ENCODE measurements at places on chromosomes 11 and 22.

GRCh38 chr11:2193099-2193887, 21.7 kb upstream of the TH start:
- no peak for DNase-seq

GRCh38 chr11:75096456-75097172, at the start of gene OR2AT4:
Gene OR2AT4 (minus strand): TSS chr11:75096876.
- no peak for DNase-seq

GRCh38 chr22:49100773-49101172, 726.9 kb downstream of the BRD1 start:
- no peak for DNase-seq

- no peak for DNase-seq
Measured at GRCh38 chr11:45156201-45156600, 9.8 kb downstream of the PRDM11 start.

DNA sequence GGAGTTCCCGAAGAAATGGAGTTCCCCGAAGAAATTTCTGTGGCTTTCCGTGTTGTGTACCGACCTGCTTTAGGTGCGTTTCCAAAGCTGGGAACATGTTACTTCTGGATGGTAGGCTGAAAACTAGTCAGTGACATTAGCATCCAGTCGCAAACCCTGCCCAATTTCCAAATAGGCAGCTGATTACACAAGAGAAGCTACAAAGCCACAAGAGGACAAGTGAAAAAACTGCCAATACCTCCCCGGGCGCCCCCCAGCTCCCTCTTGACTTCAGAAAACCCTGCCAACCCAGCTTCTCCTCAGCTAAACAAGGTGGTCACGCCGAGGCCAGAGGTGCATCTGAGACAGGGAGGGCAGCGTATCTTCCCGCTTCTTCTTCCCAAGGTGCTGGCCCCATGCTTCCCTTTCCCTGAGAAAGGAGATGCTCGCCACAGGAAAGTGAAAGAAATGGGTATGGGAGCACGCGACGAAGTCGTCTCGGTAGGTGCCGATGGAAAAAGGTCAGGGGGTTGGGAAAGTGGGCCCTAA, 551 bp downstream of the AGBL2 start:
- DNase-seq, result peak; percentile 28

DNA sequence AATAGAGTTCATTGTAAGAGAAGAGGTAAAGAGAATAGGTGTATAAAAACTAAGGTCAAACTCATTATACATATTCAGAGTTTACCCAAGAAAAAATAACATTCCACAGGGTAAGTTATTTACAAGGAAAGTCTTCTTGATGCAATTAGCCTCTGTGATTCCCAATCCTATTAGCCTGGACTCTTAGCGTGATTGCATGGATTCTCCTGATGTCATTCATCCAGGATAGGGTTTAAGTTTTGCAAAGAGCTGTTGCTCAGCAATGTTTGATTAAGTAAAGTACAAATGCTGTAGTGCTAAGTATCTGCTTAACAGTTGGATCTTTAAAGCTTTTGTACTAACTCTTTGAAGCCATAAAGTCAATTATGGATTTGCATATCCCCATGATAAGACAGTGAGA, 767.8 kb upstream of the LUZP2 start:
- DNase-seq, result no peak

GRCh38 chr11:113877670-113878055, 2.3 kb upstream of the USP28 start:
- no peak for DNase-seq

DNA sequence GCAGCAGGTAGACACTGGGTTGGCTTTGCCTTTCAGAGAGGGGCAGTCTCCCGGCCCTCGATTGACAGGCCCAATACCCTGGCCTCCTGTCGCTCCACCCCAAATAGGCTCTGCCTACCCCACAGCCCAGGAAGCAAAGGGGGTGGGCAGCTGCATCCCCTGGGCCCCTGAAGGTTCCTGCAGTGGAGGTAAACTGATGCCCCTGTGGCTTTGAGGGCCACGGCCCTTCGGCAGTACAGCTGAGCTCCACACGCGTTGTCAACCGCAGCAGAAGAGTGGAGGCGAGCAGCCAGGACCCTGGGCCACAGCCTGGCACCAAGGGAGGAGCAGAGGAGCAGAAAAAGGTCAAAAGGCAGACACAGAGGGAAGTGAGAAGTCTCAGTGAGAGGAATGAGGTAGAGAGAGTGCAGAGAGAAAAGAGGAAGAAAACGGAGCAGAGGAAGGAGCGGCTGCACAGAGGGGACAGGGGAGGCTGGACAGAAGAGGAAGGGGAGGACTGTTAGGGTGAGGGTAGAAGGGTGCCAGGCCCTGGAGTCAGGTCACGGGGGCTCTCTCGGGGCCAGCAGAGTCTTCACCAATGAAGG, 64.0 kb downstream of the SLC22A12 start:
- no peak for DNase-seq

- DNase-seq, result no peak
Measured at GRCh38 chr11:26457636-26458035, 114.4 kb downstream of the MUC15 start.

GRCh38 chr22:42174062-42174461, 43.5 kb upstream of the CYP2D6 start:
- peak; percentile 50 for DNase-seq

DNA sequence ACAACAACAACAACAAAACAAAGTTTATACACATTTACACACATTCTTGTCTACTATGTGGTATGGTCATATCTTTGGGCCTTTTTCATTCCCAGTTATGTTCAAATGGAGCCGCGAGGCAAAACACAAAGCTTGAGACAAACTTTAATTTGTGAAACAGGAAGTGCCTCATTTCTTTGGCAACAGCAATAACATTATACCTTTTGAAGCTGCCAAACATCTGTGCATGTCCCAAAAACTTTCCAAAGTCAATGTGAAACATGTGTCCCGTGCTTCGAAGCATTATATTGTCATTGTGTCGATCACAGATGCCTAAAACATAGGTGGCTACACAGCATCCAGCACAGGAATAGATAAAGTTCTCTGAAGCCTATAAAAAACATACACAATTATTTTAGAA, 25.0 kb upstream of the RPS13 start:
- DNase-seq, result peak; percentile 62

- no peak for DNase-seq
Measured at GRCh38 chr11:67076202-67076601, 19.6 kb downstream of the RHOD start.

GRCh38 chr22:45210577-45210976, 30.1 kb downstream of the KIAA0930 start:
- no peak for DNase-seq

DNA sequence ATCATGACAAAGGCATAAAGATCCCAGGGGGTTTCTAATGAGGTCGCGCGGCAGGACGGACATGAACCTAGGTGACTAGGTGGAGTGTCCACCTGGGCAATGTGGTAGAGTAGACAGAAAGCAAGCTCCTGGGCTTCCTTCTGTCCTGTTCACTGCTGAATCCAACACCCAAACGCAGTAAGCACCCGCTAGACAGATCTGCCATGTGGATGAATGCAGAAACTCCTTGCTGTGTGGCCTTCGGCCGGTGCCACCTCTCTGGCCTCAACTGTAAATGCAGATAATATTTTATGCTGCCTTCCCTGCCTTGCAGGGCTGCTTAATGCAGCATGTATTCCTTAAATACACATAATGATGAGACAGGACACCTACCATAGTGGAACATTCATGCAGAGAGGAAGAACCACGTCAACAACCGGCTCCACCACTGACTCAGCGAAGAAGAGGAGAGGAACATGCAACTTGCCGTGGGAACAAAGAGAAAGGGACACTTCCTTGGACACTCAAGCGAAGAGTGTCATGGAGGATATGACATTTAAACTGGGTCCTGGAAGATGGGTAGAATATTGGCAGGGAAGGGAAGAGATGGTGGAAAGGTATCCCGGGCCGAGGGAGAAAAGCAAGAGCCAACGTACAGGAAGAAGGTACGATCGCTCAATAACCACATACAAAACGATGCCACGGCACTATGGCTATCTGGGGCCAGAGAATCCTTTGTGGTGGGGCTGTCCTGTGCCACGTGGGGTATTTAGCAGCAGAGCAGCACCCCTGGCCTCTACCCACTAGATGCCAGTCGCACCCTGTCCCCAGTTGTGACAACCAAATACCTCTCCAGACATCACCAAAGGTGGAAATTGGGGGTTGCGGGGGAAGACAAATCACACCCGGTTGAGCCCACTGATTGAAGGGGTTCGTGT, 30.8 kb downstream of the MYH9 start:
- DNase-seq, result no peak

Data from AG10803 (cell line).